Activated CD8-positive, alpha-beta memory T cell treated with anti-CD3 and anti-CD28 coated beads for 24 hours (primary cell): ENCODE measurements at places on chromosomes 16 and 17.

- DNase-seq, result no peak
Observed at GRCh38 chr16:1337486-1337885, 4.0 kb downstream of the BAIAP3 start.

DNA sequence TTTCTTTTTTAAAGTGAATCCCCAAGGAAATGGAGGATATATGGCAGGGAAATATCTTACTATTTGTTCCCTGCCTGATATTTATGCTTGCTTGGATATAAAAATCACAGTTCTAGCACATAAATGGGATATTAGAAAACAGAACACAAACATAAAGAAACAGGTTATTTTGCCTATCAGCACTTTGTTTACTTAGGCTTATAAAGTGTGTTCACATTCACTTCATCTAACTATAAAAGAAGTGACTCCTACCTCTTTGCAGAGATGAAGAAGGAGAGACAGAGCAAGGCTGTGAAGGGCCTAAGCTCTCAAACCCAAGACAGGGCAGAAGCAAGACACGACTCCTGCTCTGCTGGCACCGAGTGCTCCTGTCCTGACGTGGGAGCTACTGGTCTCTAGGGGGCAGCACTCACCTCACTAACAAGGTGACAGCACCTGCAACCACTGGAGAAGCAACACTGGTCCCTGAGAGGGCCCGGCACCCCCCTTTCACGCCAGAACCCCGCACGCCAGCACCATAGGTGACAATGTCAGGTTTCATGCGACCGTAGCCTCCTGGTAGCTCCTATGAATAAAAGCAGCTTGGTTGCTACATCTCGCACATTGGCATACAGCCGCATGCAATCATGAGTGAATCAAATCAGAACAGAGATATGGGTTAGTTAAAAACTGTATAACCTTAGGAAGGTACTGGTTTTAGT, 32.0 kb downstream of the MBTPS1 start:
- peak; percentile 81 for DNase-seq

DNA sequence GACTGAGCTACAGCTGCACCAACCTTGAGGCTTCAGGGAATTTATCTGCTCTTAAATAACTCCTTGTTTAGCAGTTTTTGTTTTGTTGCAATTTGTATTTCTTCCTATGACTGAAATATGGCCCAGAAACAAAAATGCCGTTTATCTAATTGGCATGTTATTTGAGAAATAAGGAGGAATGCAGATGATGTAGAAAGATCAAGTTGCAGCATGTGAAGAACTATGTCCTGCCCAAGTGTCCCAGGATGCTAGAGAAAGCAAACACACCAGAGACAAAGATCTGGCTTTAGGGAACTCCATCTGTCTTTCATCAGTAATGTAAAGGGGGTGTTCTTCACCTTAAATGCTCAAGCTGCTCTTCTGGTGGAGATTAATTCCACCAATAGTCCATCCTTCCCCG, 29.7 kb downstream of the USP31 start:
- DNase-seq, result no peak

- no peak for DNase-seq
Observed at GRCh38 chr16:62794724-62795123, 758.5 kb upstream of the CDH8 start.

DNA sequence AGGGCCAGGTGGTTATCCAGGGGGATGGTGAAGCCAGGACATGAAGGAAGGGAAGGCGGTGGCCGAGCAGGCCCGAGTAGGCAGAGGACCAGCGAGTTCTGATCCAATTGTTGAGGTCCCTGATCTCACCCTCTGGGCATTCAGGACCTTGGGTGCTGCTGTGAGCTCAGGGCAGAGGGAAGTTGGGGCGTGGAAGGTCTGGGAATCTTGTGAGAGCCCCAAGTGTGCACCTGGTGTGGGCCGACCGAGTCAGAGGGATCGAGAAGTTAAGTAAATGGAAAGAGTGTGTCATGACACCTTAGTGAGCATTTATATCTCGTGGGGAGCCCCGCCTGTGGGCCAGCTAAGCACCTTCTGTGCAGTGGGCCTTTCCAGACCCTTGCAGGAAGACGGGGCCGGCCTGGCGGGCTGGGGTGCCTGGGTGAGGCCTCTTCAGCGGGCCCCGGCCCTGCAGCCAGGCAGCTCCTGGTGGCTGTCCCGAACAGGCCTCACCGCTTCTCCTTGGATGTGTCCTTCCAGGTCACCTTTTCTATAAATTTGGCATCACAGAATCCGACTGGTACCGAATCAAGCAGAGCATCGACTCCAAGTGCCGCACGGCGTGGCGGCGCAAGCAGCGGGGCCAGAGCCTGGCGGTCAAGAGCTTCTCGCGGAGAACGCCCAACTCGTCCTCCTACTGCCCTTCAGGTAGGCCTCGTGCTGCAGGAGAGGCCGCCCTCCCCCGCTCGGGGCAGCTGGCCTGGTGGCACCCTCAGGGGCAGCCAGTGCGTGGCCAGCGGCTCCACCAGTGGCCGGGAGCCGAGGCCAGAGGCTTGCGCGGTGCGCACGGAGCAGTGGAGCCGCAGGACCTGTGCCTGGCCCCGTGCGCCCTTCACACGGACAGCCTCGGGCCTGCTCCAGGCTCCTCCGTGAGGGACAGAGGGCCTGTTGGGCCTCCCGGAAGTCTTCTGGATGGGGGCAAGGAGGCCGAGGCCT, 76.0 kb downstream of the BANP start:
- no peak for DNase-seq

- DNase-seq, result no peak
Observed at GRCh38 chr16:46973996-46974324, 486 bp upstream of the DNAJA2 start.

- peak; percentile 80 for DNase-seq
Observed at GRCh38 chr16:22321340-22322001, 24.3 kb downstream of the POLR3E start.
